T-helper 2 cell (primary cell): ENCODE measurements at places on chromosomes 7 and 10.

GRCh38 chr7:32587411-32587948, 92.2 kb downstream of the AVL9 start:
- no peak for DNase-seq

DNA sequence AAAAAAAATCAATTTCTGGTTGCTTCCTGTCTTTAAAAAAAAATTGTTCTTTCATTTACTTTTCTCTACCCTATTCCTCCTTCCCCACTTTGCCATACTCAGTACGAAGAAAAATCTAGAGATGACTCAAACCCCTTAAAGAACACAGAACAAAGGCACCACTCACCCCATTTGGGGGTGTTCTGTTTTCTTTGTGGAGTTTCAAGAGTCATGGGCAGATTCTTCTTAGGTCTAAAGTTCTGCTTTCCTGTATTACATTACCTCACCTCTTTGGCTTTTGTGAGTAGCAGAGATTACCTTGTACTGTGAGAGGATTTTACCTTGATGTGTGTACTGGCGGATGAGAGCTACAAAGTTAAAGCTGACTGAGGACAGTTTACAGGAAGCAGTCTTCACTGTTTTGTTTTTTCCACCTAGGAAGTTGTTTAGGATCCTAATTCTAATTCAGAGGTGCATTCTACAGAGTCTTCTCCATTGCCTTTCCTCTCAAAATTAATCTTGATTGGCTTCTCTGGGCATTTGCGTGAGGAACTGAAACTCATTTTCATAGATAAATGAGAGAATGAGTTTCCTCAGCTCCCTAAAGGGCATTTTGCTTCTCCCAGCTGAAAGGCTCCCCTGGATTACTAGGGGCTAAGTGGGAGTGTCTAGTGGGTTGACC, 20.7 kb downstream of the AVL9 start:
- DNase-seq, result no peak

- DNase-seq, result no peak
Measured at GRCh38 chr7:144787127-144787526, 48.7 kb downstream of the TPK1 start.

- no peak for DNase-seq
Measured at GRCh38 chr10:35422228-35422627, 85.9 kb downstream of the CCNY start.

- no peak for DNase-seq
Measured at GRCh38 chr10:53477313-53477675, 704.7 kb upstream of the MBL2 start.

GRCh38 chr7:94888551-94888950, 18.8 kb upstream of the PPP1R9A start:
- DNase-seq, result no peak

- no peak for DNase-seq
Measured at GRCh38 chr10:16408379-16408778, 28.4 kb upstream of the PTER start.

GRCh38 chr7:1049006-1049741, 4.8 kb downstream of the GPR146 start:
- DNase-seq, result no peak

DNA sequence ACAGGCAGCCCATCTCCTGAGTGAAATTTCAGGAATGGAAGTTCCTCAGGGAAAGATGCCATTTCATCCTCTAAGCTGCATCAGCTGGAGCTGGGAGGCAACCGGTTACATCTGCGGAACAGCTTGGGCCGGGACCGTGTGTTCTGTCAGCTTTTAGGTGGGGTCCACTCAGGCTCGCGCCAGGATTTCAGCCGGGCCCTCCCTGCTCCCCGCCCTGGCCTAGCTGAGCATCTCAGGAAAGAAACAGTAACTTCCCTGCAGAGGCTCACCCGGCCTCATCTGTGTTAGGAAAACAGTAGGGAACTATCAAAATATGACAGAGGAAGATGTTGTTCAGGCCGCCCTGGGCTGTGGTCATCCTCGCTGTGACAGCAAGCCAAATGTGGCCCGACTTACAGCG, 110.4 kb downstream of the TRIL start:
- DNase-seq, result no peak

GRCh38 chr10:128751284-128751683, 625.1 kb upstream of the MKI67 start:
- no peak for DNase-seq

- DNase-seq, result no peak
Measured at GRCh38 chr7:17907014-17907413, 33.3 kb downstream of the SNX13 start.
